ENCODE measurements at places on chromosomes 1 and 21.

- DNase-seq = no peak
These were observed 80.3 kb downstream of the NME7 start for GRCh38 chr1:169287280-169287679.

GRCh38 chr1:173424143-173424542 is 53.0 kb upstream of the PRDX6 start:
- no peak for DNase-seq

GRCh38 chr1:81512252-81513003 is 288.3 kb upstream of the ADGRL2 start:
- no peak for DNase-seq

GRCh38 chr21:36807422-36807928 is 108.6 kb downstream of the SIM2 start:
- DNase-seq = no peak

GRCh38 chr1:224201383-224201782 is 18.3 kb downstream of the DEGS1 start:
- DNase-seq = no peak

DNA sequence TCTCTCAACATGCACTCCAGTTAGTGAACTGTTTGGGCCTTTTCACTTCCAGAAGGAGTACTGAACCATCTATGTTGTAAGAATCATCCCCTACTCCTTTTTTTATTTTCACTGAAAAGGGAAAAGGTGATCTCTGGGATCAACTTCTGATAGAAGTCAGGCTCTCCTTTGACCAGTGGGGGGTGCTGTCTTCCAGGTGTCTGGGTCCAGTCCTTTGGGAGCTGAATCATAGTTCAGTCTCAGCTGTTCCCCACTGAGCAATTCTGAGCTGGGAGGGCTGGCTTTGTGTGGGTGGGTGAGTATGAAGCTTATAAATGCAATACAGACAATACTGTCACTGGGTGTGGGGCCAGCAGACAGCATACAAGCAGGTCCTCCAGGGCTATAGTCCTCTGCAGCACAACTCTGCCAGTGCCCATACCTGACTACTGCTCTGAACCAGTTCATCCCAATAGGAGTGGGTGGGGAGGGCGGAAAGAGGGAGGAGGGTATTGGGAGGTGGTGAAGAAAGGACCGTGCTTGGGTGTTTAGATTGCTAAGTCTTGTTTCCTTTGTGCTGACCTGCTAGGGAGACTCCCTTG is 12.5 kb upstream of the SARS1 start:
- DNase-seq = no peak

- no peak for DNase-seq
These were observed 31.1 kb upstream of the SLC45A3 start for GRCh38 chr1:205711105-205712048.

- no peak for DNase-seq
These were observed 22.1 kb upstream of the SH3D21 start for GRCh38 chr1:36284061-36284460.

DNA sequence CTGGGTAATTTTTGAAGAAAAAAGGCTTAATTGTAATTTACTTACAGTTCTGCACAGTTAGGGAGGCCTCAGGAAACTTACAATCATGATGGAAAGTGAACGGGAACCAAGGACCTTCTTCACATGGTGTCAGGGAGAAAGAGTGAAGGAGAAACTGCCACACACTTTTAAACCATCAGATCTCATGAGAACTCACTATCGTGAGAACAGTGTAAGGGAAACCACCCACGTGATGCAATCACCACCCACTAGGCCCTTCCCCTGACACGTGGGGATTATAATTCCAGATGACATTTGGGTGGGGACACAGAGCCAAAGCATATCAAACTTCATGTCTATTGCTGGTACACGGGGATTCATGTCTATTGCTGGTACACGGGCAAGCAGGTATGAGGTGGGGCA is 5.3 kb upstream of the SFT2D2 start:
- no peak for DNase-seq

DNA sequence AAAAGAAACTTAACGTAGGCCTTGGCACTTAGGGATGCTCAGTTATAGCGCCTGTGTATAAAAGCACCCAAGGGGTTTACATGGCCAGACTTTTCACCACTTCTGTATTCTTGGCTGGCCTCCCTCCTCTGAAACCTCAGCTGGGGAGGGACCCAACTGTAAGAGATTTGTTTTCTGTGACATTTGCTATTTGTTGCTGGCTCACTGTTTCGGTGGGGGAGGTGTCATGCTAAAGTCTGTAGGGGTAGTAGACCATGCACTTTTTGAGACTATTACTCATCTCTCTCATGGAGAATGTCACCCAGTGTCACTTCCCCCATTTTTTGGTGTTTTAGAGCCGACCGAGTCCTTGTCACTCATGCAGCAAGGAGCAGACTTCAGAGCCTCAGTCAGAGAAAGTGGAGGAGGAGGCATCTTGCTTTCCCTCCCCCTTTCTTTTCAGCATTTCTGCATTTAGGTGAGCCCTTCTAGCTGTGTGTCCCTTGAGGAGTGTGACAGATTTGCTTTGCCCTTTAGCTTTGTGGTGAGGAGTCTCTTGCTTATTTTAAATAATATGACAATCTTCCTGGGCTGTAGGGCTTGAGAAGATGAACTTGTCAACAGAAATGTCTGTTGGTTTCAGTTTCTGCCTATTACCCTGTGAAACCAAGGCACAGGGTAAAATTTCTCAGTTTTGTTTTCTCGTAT is 160.1 kb downstream of the FASLG start:
- no peak for DNase-seq

DNA sequence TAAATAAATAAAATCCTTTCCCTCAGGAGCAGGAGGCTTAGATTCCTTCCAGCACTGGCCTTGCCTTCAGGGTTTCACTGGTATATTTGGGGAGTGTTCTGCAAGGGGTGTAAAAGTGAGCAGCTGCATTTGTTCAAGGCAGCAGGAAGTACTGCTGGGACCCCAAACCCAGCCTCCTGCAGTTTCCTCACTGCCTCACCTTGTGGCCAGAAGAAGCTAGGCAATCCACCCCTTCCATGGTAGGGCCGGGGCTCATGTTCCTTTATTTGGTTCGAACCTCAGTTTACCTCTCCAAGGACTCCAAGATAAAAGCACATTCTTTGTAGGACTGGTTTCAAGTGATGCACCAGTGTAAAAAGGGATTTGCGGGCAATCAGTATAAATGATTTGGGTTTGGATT is 21.0 kb upstream of the CFAP126 start:
- no peak for DNase-seq

DNA sequence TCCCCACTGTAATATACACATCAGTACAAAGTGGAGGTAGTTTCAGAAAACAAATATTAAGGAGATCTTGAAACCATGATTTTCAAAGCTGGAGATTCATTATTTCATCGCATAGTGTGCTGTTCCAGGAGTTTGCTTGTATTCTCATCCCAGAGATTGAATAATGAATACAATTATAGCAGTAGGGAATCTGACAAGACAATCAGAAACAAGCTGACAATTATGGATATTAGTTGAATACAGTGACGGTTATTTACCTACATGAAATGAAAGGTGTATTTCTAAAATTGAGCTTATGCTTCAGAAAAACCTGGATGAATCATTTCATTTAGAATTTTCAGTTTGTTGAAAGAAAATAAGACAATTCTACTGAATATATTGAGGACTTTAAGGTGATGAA is 2119.0 kb downstream of the MRPL39 start:
- no peak for DNase-seq

DNA sequence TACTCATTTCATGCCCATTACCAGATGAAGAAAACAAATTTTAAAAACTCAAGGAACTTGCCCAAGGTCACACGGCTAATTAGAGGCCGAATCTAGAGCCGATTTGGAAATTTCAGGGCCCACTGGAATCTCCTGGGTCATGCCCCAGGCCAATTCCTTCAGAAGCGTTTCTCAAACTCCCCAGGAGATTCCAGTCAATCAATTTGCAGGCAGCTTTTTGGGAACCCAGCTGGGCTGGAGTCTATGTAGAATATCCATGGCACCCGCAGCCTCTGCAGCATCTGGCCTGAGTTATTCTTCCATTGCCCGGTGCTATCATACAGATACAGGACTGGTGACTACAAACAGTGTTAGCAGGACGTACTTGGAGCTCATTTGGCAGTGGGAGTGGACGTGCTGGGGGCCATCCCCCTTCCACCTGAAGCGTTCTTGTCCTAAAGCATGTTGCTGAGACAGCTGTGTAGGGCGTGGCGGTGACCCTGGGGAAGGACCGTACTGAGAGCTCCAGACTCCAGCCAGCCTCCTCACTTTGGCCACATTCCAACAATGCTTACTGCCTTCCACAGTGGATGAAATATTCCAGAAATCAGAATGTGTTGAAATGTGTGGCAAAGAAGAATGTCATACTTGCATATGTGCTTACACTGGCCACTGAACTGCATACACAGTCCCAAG is 38.3 kb downstream of the ABCG1 start:
- DNase-seq = no peak

- no peak for DNase-seq
These were observed 38.6 kb downstream of the VANGL2 start for GRCh38 chr1:160438935-160439334.

DNA sequence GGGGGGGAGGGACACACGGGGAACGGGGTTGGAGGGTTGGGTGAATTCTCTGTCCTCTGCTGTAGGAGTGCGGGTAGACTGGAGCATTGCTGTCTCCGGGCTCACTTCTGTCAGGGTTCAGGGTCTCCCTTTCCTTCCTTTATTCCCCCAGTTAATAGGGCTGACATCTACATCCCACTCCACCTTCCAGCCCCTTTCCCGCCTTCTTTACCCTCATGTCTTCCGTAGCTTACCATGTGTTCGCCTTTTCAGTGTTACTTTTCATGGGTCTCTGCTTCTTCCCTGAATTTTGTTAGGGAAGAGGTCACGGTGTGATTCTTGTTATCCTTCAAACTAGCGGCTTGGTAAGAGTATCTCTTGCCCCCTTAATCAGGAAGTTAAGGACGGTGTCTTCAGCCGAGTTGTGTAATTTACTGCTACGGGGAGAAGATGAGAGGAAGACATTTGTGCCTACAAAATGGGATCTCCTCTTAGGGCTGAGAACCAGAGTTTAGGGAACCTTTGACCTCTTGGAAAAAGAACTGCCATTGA is 917 bp downstream of the RAP1A start:
- DNase-seq = no peak

- DNase-seq = no peak
These were observed 35.0 kb downstream of the C21orf91 start for GRCh38 chr21:17784180-17784598.

DNA sequence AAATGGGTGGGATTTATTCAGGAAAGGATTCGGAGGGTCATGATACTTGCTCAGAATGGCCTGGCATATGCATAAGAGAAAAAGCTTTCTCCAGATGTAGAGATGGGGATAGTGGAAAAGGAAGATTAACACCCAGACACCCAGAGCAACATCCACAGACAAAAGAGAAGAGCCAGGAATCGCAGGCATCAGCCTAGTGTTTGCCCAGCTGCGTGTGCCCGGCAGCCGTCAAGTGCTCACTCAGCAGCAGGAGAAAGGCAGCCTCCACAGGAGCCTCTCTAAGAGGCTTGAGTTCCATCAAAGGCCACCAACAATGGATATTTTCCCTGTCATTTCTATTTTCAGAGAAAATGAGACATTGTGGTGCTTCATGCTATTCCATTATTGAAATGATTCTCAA is 54.7 kb downstream of the NTPCR start:
- DNase-seq = no peak

DNA sequence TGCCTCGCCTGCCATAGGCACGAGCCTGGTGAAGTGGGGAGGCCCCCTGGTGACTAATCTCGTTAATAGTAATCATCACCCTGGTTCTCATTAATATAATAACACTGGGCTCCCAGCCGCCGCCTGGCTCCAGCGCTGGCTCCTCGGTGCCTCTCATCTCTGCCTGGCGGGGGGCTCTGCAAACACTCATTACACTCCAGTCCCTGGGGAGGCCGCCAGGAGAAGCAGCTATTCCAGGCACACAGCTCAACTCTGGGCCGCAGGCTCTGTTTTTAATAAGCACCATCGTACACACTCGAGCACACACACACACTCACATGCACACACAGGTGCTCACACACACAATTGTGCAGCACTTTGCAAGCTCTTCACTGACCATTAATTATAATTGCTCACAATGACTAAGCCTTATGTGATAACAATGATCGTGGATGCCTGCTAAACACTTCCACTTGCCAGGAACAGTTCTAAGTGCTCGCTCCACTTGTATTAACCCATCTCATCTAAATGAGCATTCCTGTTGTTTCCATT is 52.2 kb downstream of the SDC3 start:
- no peak for DNase-seq

DNA sequence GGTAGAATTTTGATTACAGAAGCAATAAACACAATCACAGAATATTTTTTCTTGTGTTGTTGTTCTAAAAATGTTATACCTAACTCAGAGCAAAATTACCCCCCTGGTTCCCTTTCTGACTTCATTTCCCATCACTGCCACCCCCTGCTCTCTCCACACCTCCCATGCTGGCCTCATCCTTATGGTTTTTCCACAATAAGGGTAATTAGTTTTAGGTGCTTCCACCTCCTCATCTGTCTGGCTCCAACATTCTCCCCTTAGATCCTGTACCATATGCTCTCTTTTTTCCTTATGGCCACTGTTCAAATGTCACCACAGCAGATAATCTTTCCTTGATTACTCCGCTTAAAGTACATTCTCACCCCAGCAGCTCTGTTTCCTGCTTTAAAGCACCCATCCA is 2208.6 kb downstream of the MRPL39 start:
- no peak for DNase-seq

GRCh38 chr1:80113168-80114038 is 1106.9 kb upstream of the ADGRL4 start:
- DNase-seq = no peak

- no peak for DNase-seq
These were observed 78.7 kb downstream of the IFI44 start for GRCh38 chr1:78728359-78728758.

GRCh38 chr1:226268421-226269124 is 40.4 kb downstream of the LIN9 start:
- no peak for DNase-seq

DNA sequence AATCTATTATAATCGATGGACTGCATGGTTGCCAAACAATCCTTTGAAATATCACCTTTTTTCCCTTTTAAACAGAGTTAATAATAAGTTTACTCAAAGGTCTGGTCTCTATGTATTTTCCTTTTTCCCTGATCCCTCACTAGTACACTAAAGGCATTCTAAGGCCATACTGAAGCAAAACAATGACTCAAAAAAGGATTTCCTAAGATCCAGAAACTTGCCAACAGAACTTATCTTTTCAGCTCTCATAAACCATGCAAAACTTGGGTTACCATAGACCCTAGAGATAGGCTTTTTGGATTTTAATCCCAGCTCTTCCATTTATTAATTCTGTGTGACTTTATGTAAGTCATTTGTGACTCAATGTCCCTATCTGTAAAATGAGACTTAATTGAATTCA is 77.1 kb downstream of the IFI44 start:
- DNase-seq = no peak

GRCh38 chr1:116330846-116331245 is 42.2 kb upstream of the ATP1A1 start:
- no peak for DNase-seq

GRCh38 chr21:34517491-34518245 is 5.7 kb upstream of the KCNE1 start:
- no peak for DNase-seq

- DNase-seq = no peak
These were observed 32.8 kb upstream of the ERG start for GRCh38 chr21:38531039-38531541.
